ENCODE measurements at places on chromosomes 2 and 18.

- DNase-seq: no peak
These were observed 34.3 kb downstream of the PKP4 start for GRCh38 chr2:158491072-158491471.

GRCh38 chr2:149099298-149099697 is 60.8 kb downstream of the LYPD6B start:
- DNase-seq: no peak

GRCh38 chr2:233266481-233266880 is 15.0 kb downstream of the ATG16L1 start:
- DNase-seq: no peak

DNA sequence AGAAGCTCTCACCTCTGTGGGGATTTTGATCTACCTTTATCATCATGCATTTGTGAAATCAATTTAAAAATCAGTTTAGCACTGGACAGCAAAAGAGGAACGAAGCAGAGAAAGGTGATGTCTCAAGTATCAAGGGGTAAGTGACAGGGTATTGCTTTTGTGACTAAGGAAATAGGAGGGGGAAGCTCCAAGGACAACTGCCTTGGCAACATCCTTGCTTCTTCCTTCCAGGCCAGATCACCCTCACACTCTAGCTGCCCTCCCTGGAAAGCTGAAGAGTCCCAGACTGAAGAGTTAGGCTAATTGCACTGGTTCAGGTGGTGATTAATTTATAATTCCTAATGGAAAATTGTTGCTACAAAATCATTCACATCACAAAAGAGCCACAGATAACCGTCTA is 859.1 kb upstream of the ACVR2A start:
- DNase-seq: no peak

- DNase-seq: no peak
These were observed 103.5 kb downstream of the LBH start for GRCh38 chr2:30334762-30335363.

DNA sequence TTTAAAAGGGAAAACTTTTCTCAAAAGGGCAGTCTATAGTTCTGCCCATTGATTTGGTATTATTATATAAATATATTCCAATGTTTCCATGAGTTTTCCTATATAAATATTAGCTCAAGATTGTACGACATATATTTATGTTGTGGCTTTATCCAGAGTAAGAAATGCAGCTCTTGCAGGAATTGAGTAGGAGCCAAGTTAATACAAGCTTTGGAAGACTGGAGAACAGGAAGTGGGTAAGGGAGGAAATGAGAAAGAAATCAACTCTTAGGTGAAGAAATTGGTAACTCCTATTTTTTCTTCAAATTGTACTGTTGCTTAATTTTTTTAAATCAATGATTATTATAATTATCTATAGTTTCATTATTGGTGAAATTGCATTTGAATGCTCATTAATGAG is 105.4 kb upstream of the FAM117B start:
- DNase-seq: no peak

DNA sequence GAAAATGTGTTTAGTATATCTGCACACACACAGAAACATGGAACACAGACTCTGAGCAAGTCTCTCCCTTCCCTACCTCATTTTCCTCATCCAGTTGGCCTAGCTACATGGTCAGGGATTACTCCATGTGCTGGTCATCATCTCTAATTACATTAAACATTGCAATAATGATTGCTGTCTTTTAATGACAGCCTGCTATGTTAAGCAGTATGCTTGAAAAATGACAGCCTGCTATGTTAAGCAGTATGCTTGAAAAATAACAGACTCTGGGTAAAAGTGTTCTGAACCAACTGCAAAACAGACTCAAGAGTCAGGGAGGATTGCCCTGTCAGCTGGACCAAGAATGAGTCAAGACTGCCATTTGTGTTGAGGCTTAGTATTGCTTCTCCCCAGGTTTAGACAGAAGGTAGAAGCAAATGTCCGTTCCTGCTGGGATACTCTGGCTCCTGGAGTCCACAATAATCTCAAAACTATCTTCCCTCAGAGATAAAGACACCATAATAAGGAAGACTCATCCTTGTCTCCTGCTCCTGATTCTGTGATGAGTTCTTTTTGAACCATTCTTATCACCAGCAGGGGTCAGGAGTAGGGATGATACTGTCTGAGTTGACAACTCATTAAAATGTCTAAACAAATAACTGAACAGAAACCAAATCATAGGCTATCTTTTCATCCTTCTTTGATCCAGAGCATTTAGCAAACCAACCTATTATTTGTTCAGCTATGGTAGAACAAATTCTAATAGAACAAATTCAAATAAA is 57.7 kb downstream of the CCDC93 start:
- DNase-seq: no peak

DNA sequence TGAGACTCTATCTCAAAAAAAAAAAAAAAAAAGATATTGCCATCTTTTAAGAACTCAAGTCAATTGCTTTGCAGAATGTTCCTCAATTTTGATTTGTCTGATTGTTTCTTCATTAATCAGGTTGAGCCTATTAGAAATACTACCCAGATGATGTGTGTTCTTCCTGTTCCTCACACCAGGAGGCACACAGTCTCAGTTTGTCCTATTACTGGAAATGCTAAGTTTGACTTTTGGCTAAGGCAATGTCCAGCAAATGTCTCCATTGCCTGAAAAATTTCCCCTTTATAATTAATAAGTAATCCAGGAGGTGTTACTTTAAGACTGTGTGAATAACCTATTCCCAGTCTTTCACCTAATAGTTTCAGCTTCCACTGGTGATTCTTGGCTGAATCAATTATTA is 28.4 kb downstream of the BOLA3 start:
- DNase-seq: no peak

DNA sequence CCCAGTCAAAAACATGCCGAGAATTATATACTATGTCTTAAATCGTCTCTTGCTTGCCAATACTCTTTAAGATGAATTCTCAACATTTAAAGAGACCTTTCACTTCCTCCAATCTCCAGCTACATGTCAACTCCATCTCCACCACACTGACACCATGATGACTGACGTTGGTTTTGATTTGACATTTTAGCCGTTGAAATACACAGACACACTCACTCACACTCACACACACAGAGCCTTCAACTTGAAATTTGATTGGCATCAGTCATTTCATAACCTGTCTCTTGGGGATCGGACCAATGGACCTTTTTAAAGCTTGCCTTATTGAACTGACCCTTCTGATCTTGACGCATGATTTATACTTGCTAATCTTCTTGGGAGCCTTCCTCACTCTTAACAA is 230.8 kb upstream of the PIK3C3 start:
- DNase-seq: no peak

- no peak for DNase-seq
These were observed 148.9 kb downstream of the ZEB2 start for GRCh38 chr2:144370937-144371584.

- DNase-seq: no peak
These were observed 73.4 kb downstream of the CDCA7 start for GRCh38 chr2:173427887-173428668.

Data from stimulated activated CD4-positive, alpha-beta T cell treated with anti-CD3 and anti-CD28 coated beads, Interleukin-12 subunit alpha, Interleukin-12 subunit beta, amount 100 ng/mL, for 48 hours (primary cell).